Foreskin fibroblast (primary cell): ENCODE measurements at places on chromosomes 2 and 18.

GRCh38 chr2:145100301-145100700 is 580.4 kb upstream of the ZEB2 start:
- no peak for DNase-seq

DNA sequence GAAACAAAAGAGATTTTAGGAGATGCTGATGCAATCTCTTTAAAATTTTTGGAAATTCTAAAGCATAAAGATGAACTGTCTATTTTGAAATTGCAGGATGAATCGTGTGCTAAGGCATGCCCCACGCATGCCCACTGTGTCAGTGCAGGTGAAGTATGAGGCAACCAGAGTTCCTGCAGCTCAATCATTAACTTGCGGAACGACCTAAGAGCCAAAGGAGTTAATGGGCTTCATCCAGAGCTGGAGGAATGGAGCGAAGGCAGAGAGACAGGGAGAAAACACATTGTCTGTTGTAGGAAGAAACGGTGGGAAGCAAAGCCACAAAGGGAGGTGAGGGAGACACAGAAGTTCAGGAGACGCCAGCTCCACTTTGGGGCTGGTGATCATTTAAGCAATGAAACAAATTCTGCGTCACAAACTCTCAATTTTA is 265.2 kb downstream of the CCDC85A start:
- DNase-seq: no peak

- no peak for DNase-seq
Measured at GRCh38 chr18:57547260-57547659, 39.2 kb downstream of the FECH start.

GRCh38 chr2:160657196-160657595 is 163.6 kb upstream of the RBMS1 start:
- DNase-seq: no peak

GRCh38 chr18:27520401-27520800 is 335.3 kb upstream of the CHST9 start:
- DNase-seq: no peak
